ENCODE measurements at places on chromosomes 3 and 15.

GRCh38 chr3:156619376-156619775 lies 55.0 kb upstream of the TIPARP start:
- no peak for DNase-seq

DNA sequence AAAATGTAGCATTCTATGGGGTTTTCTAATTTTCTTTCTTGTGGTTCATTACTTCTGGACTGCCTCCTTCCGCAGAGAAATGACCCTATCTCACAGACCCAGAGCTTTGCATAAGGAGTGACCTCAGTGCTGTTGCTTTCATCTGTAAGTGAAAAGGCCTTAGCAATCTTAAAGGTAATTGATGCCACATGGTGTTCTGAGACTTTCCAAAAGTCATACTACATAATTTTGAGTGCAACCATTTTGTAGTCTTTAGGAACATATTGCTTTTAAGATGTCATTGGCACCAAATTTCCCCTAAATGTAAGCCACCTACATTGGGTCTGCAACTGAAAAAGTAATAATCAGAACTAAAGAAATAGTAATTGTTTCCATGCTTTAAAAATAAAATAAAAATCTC lies 9.2 kb upstream of the HHLA2 start:
- DNase-seq, result no peak

DNA sequence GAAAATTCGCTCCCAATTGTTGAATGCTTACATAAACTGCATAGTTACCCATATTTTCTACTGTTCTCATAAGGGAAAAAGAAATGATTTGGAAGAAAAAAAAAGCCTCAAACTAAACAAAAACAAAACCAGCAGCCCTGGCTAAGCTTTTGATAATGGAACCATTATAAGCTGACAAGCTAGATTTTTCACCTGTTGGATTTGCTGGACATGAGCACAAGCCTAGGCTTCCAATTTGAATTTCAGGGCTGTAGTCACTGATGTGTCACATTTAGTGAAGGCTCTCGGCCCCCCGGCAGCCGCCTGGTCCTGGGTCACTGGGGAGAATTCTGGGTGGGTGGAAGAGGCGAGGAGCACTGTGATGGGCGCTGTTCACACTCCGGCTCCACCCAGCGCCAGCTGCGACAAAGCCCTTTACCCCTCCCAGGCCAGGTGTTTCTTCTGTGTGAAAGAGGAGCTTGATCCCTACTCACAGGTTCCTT lies 4.6 kb downstream of the FBXL22 start:
- no peak for DNase-seq

DNA sequence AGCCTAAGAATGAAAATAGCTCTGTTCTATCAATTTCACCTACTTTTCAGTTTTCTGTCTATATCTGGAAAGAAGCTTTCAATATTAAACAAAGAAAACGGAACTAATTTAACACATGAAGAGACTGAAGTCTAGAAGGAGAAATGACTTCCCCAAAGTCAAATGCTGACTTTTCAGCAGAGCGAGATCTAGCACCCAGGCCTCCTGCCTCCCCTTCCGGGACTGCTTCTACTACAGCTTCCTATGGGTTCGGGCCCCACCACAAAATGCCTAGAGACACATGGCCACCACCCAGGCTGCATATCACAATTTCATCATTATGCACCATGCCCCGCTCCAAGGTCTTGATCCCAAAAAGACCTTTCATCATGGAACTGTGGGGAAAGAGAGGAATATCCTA lies 104.5 kb downstream of the SST start:
- DNase-seq, result no peak

GRCh38 chr15:78906316-78906620 lies 33.6 kb downstream of the MORF4L1 start:
- DNase-seq, result no peak

GRCh38 chr15:31347067-31347975 lies 20.7 kb downstream of the KLF13 start:
- DNase-seq, result peak; percentile 72

DNA sequence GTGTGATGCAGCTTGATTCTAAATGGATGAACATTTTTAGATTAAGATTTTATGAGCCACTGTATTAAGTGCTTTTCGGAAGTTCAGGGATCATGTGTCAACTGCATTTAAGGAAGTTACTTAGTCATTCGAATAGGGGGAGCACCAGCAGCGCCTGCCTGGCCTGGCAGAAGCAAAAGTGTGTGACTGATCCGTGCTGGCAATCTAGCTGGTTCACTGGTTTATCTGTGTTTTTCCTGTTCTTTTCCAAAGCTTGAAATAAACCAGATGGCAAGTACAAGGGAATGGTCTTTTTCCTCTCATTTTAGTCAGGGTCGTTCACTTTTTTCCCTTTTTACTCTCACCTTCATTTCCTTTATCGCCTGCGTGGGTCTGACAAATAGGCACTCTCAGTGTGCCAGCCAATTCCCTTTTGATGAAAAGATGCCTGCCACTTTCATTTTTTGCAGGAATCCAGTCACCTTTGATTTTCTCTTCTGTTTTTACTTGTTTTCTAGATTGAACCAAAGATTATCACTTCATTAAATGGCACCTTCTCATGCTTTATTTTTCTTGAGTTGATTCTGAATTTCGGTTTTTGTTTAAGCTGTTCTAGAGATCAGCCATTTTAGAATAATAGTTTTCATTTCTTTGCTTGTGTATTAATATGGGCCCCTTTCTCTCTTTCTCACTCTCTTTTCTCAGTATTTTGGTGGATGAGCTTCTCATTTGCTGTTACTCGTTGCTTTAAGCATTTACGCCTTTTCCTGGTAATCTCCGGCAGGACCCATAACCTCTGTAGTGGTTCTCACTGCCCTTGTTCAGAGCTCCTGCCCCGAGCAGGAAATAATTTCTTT lies 2.8 kb downstream of the ABHD2 start:
- peak; percentile 12 for DNase-seq

DNA sequence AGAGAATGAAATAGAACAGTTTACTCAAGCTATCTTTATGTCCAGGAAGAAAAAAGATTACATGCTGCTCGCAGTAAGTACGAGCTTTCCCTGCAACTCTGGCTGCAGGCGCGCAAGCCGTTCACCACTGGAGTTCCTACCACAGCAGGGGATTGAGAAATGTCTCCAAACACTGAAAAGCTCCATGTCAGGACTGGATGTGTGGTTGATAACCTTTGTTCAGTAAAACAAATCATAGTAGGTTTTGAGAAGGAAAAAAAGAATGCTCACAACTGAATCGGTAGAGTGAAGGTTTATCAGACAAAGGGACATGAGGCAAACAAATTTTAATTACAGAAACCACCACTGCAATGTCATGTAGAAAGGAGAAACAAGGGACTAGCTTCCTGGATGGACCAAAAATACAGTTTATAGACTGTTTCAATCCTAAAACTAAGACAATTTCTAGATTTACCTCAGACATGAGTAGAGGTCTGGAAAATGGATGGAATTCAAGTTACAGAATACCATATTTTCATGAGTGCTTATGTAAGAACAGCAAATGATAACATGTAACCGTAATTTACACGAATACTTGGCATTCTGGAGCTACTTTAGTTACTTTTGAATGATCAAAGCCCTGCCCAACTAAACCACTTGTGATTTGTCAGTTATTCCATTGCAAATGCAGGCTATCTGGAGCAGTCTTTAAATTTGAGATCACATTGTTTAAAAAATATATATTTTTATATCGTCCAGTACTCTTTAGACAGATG lies 471.1 kb downstream of the SHQ1 start:
- DNase-seq, result no peak

DNA sequence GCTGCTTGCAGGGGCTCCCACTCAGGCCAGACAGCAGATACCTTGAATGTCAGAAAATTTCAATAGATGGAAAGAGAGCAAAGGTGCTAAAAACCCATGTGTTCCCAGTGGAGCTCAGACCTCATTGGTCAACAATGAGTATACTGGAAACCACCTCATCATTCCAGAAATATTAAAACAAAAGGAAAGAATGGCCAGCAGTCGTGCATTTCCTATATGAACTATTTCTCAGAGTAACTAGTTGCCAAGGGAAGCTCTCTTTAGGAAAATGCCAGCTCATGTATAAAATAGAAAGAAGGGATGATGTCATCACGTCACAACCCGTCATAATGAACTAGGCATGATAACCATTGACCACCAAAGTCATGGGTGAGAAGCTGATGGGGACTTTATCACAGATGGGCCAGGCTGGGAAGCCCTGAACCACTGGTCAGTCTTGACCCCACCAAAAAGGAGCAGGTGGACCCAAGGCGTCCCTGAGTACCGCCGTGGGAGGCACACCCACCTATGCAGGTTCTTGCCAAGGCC lies 17.5 kb downstream of the DNAJB8 start:
- DNase-seq, result no peak

DNA sequence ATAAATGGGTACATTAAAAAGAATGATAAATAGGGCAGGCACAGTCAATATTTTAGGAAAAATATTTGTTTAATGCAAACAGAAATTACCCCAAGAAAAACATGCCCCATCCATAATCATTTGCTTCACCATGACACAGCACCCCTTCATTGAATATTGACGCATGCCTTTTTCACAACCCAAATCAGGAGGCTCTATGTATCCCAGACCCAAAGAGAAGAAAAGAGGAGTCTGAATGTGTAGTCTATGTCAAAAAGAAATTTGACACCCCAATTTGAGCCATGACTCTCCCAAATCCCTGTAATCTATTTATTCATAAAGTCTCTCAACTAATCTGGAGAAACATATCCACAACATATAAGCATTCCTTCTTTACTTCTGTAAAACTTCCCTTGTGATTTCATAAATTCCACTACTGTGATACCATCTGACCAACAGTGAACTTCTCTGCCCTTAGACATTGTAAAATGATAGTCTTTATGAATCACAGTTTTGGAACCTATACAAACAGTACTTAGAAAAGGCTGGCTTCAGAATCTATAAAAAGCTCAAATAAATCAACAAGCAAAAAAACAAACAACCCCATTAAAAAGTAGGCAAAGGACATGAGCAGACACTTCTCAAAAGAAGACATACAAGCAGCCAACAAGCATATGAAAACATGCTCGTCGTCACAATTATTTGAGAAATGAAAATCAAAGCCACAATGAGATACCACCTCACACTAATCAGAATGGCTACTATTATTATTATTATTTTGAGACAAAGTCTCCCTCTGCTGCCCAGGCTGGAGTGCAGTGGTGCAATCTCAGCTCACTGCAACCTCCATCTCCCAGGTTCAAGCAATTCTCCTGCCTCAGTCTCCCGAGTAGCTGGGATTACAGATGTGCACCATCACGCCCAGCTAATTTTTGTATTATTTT lies 53.4 kb upstream of the XRN1 start:
- DNase-seq, result no peak

DNA sequence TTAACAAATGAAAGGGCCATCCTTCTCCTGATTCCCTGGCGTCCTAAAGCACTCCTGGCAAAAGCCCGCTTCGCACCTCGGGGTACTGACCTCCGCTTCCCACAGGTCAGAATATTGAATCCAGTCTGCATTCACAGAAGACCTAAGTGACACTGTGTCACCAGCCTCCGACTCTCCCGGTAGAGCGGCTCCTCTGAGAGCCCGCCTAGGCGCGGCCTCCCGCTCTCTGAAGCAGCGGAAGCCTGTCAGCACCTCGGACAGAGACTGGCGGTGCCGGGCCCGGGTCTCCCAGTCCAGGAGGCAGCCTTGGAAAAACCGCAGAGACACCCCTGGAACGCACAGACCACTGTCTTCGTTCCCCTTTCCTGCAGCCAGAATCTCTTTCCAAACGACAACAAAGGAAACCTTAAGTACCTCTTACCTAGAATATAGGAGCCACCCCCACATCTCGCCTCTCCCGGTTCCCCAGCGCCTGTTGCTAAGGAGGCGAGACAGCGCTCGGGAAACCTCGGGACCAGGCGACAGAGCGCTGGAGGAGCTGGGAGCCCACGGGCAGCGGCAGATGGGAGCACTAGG lies 1.2 kb downstream of the GABRB3 start:
- no peak for DNase-seq

- DNase-seq, result no peak
These were observed 48.3 kb downstream of the GABRB3 start for GRCh38 chr15:26724381-26725150.

GRCh38 chr3:48441940-48442339 lies 1.9 kb downstream of the TMA7 start:
- DNase-seq, result no peak

DNA sequence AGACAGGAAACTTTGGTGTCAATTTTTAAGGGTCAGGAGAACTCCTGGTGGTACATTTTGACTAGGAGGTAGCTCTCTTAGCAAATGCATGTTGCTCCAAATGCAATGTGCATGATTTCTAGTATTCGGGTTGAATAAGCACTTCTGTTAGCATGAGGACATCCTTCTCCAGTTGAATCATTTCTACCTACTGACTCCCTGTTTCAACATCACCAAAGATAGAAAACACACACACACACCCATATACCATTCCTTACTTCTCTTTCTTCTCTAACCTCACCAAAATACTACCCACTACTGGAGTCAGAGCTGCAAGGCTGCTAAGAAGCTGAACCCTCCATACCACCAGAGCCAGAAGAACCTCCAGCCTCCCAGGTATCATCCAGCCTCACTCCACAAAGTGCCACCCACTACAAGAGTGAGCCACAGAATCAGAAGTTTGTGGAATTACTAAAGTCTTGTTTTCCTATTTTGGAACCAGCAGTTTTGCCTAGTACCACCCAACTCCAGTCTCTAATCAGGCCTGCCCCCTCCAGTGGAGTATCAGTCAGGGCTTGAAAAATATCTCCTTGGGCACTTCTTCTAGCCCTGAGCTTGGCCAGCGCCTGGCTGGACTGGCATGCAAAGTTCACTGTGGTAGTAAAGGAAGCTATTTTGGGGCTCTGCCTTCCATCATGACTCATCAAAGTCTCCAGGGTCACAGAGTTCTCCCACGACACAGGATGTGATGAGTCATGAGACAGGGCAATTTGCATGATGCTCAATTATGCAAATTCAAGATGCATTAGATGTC lies 110.3 kb downstream of the CYP19A1 start:
- DNase-seq, result no peak

GRCh38 chr3:181860235-181860634 lies 148.5 kb downstream of the SOX2 start:
- no peak for DNase-seq

GRCh38 chr3:195238586-195239118 lies 32.3 kb downstream of the XXYLT1 start:
- DNase-seq, result no peak

DNA sequence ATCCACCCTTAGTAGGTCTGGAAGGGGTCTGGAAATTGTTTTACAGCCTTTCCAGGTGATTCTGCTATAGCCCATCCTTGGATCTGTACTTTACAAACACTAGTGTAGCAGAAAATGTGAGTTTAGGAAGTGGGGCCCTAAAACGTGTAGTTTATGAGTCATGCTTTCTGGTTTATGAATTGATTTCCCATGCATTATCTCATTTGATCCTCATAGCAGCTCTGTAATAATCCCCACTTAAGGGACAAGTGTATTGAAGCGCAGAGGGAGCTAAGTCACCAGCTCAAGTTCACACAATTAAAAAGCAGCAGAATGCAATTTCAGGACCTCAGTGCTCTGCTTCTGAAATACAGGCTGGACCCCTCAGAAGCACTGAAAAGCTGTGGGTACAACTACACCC lies 22.7 kb upstream of the STARD5 start:
- no peak for DNase-seq

DNA sequence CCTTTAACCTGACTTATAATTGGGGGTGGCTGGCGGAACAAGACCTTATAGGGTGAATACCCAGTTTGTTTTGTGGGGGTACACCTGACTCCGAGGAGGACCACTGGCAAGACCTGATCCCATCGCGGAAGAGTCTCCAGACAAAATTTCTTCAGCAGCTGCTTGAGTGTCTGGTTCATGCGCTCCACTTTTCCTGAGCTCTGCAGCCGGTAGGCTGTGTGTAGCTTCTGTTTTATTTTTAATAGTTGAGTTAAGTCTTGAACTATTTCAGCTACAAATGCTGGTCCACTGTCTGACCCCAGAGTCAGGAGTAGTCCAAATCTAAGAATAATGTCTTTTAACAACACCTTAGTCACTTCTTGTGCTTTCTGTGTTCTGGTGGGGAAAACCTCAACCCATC lies 21.2 kb upstream of the NOX5 start:
- no peak for DNase-seq

All from T follicular helper cell (primary cell).